ENCODE measurements at places on chromosomes 11 and 22.
A peak's percentile ranks its signal among the peaks of the same experiment; 100 is the strongest.

DNA sequence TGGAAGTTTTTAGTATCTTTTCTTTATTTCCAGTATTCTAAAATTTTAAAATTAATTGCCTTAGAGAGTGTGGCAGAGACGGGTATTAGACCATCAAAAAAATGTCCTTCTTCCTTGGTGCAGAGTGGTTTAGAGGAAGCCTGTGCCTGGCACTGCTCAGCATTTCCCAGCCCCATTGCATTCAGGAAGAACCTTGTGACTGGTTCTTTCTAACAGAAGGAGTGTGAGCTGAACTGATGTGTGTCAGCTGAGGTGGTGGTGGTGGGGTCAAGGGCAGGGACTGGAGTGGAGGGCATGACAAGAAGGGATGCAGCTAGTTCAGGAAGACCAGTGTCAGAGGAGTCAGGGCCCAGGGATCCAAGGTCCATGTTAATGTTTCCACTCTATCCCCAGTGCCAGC lies 58.7 kb upstream of the FDX1 start:
- no peak for DNase-seq

DNA sequence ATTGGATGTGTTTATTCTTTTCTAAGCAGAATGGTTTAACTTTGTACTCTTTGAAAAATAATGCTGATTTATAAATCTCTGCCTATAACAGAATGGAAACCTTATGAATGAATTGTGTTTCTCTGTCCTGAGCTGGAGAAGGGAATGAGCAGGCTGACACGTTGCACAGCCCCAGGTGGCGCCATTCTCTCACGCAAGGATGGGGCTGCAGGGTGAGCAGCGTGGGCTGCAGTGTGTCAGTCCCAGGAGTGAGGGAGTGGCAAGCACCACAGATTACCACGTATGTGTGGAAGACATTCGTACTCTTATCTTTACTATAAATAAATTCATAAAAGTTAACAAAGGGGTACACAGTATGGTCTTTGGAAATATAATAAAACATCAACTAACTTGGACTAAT lies 33.4 kb downstream of the FDX1 start:
- peak; percentile 20 for DNase-seq

DNA sequence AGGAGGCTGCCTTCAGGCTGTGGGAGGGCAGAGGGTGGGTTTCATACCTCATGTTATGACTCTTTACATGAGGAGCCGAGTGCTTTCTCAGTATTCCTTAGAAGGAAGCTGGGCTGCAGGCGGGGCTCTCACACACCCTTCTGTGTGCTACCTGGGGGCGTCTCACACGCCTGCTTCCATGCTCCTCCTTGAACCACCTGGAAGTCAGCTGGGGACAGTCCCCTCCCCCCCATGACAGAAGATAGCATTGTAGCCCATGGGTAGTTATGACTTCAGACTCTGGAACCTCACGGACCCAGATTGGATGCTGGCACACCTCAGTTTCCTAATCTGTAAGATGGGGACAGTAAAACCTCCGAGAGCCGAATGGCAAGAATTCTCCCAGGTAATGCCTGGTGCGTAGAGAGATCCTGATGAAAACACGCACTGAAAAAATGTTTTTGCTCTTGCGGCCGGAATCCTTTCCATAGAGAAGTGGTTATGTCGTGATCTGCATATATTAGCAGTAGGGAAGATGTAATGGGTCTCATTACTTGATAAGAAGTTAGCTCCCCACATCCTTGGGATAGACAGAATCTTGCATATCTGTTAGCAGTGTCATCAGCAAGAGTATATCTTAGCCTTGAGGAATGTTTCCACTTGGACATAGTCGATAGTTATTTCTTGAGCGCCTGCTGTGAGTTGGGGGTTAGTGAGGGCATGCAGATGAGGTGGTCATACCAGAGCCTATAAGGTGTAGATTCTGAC lies 4.9 kb downstream of the DAGLA start:
- no peak for DNase-seq

DNA sequence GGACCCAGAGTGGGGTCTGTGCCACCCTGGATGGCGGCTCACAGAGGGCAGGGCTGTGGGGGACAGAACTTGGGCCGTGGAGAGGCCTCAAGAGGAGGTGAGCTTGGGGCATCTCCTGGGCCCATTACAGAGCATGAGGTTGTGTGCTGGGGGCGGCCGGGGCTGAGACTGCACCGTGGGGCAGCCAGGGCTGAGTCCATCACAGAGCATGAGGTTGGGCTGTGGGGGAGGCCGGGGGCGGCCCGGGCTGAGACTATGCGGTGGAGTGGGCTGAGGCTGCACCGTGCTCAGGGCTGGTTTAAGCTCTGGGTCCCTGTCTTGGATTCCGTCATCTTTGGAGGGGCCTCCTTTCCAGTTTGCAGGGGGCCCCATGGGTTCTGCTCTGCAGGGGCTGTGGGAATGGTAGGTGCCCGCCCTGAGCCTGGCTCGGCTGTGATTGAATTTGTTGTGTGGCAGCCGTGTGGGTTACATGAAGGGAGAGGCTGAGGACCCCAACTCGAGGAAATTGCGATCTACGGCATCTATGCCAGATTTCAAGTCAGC lies 38.1 kb upstream of the MUC5AC start:
- no peak for DNase-seq

DNA sequence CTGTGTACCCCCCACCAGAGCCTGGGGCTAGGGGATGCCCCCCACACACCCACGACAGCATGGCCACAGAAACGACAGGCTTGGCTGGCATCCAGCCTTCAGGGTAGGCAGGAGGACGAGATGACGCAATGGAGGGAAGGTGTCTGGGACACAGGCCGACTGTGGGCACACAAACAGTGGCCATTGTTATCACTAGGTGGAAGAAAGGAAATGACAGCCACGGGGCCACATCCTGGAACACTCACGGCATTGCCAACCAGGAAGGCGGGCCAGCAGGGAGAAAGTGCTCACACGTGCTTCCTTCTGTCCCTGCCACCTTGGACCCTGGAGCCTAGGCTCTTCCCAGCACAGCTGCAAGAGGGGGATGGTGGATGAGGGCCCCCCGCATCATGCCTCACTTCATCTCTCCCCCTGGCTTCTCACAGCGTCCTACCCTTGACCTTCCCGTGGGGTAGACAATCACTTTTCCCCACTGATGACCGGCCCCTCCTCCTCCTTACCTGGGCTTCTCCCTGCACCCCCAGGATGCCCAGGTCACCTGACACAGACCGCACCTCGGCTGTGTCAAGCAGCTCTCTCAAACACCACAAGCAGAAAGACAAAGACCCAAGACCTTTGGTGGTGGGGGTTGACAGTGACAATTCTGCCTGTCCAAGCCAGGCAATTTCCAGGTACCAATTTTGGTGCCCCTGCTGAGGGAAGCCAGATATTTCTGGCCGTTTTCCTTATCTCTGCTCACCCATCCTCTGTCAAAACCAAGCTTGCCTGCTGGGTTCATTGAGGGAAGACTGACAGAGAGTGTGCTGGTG lies 8.6 kb downstream of the PLA2G6 start:
- DNase-seq, result no peak

DNA sequence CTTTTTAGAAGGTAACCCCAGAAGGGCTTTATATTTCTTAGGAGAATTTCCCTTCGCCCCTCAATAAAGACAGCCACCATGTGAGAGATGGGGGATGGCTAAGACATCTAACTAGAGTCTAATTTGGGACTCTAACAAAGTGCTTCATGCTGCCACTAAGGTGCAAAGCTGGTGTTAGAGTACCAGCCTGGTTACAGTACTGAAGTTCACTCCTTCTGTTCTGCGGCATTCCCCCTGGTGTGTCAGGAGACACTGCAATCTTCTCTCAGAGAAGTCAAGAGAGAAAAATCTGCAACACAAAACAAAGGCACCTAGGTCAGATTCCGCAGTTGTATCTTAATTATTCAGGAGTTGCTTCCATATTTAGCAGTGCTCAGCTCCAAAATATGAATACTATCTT lies 603.0 kb upstream of the CADM1 start:
- DNase-seq, result no peak

- no peak for DNase-seq
Observed at GRCh38 chr22:35526333-35526979, 14.2 kb upstream of the RASD2 start.

DNA sequence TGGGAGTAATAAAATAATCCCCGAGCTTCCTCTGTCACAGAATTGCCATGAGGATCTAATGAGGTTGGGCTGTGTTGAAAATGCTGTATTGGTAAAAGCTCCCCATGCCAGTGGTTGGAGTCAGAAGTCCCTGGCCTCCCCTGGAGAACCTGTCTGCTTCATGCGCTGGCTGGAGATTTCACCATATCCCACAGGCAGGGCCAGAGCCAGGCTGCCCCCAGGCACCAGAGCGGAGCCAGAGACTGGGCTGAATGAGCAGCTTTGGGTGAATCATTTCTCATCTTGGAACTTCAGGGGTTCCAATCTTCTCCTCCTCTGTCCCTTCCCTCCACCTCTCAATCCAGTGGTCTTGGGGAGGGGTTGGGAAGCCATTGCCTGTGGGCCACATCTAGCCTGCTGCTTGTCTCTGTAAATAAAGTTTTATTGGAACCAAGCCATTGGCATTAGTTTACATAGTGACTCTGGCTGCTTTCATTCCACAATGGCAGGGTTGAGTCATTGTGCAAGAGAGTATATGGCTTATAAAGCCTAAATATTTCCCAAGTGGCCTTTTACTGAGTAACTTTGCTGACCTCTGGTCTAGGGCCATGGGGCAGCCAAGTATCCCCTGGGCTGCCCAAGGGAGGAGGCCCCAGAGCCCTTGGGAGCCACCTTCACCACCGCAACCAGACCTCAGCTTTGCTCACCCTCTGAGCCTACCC lies 35.2 kb downstream of the LRRC10B start:
- no peak for DNase-seq

GRCh38 chr11:69670158-69670845 lies 4.9 kb downstream of the LTO1 start:
- DNase-seq, result peak; percentile 65

GRCh38 chr11:85184721-85185120 lies 442.4 kb downstream of the DLG2 start:
- no peak for DNase-seq

GRCh38 chr11:19173004-19173689 lies 28.6 kb downstream of the CSRP3 start:
- no peak for DNase-seq

- DNase-seq, result no peak
Observed at GRCh38 chr11:68977781-68978625, 2.8 kb downstream of the MRGPRD start.

DNA sequence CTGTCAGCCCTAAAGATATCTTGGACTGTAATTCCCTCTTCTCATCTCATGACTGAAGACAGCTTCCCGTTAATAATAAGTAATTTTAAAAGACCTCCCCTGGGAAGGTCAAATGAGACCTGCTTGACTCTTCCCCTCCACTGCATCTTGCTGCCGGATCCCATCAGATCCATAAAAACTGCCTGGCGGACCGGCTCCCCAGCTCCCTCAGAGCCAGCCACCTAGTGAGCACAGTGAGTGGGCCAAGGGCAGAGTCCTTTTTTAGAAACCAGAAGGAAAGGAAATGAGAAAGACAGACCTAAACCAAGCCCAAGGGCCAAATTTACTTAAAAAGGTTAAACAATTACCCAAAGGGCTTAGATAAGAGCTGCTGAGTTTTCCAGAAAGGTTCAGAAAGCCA lies 595.3 kb downstream of the OPCML start:
- no peak for DNase-seq

All from right kidney (tissue), 9 donors.